ENCODE measurements at places on chromosomes 2 and 18.

- DNase-seq, result no peak
Measured at GRCh38 chr2:190149908-190150307, 87.4 kb upstream of the MSTN start.

GRCh38 chr18:49127471-49128190 is 176.9 kb upstream of the SMAD7 start:
- DNase-seq, result no peak

- no peak for DNase-seq
Measured at GRCh38 chr2:216615298-216616082, 17.7 kb upstream of the IGFBP2 start.

GRCh38 chr2:106299696-106300095 is 105.6 kb upstream of the UXS1 start:
- DNase-seq, result no peak

DNA sequence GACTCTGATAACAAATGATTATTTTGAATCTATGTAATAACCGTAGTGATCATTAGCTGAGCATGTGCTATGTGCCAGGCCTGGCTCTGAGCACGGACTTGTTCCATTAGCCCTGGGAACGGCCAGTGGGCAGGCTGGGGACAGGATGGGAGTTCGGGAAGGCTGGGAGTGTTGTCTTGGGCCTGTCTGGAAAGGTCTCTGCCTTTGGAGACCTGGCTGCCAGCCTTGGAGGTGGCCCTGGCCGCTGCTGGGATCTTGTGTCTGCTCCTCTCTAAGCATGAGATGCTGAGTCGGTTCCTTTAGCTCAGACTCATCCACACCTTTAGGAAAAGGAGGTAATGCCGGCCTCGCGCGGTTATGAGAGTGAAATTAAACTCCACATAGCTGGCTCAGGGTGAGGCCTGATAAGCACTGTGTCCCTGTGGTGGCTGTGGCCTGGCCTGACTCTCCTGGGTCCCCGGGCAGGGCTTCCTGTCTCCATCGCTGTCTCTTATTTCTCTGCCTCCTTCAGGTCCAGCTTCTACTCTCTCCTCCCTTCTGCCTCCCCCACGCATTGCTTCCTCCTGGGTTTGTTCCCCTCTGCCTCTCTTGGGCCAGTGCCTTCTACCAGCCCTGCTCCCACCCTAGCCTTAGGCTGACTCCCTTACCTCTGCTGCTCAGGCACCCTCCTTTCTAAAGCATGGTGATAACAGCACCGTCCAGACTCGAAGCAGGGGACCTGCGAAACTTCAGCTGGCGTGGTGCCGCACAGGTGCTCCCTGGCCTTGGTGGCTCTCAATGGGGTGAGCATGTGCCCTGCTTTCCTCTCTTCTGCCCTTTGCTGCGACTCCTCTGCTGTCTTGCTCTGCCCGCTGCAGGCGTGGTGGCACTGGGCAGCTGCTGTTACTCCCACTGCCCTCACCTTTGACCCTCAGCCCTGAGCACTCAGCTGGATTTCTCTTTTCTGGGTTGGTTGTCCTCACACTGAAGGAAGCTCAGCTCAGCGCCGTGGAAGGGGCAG is 41.8 kb downstream of the NCK2 start:
- DNase-seq, result no peak

DNA sequence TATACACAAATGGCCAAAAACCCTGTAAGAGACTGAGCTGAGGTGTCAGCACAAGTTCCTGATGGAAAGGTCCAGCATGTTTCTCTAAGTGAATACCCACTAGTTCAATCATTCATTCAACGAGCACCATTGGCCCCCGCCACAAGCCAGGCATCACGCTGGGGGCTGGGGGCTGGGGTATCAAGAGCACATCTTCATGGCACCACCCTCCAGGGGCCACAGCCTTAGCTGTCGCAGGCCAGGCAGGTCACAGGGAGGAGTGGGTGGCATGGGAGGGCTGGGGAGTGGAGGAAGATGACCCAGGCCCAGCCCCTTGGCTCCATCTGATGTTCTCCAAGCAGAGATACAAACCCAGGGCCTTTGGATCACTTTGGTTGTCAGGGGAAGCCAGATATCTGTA is 97.9 kb downstream of the ACKR3 start:
- DNase-seq, result peak; percentile 76

DNA sequence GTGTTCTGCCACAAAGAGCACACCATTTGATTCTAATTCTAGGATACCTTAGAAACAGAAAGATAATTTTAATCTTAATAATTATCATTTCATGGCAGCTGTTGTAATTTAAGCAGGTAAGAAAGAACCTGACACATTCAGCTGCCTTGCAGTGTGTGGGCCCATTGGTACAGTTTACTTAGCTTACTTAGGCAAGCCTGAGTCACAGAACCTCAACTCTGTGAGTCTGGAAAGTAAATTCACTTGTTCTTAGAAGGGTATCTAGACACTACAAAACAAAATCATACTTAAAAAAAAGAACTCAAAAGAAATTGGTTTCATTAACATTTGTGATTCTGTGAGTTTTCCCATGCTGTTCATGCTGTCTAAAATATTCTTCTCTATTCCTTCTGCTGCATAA is 956.3 kb upstream of the SLC39A10 start:
- DNase-seq, result no peak

- DNase-seq, result no peak
Measured at GRCh38 chr2:104473546-104473945, 380.4 kb upstream of the POU3F3 start.
